ENCODE measurements at places on chromosomes 2 and 18.

DNA sequence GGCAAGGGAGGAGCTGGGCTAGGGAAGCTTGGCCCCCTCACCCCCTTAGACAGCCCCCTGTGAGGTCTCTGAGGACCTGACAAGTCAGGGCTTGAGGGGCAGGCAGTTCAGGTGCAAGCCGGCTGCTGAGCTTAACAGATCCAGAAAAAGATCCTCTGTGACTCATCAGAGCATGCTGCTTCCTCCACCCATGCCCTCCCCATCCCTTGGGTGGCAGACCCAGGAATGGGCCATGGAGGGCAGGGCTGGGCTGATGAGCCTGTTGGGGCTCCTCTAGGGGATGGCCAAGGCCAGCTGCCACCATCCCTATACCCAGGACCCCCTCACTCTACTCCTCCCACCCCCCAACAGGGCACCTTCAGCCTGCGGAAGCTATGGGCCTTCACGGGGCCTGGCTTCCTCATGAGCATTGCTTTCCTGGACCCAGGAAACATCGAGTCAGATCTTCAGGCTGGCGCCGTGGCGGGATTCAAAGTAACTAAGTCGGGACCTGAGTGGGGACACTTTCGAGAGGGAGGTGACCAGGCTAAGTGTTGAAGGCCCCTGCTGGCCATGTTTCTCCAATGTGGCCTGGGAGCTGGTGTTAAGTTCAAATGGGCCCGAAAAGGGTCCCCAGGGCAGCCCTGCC, 1.9 kb downstream of the SLC11A1 start:
- no peak for DNase-seq

DNA sequence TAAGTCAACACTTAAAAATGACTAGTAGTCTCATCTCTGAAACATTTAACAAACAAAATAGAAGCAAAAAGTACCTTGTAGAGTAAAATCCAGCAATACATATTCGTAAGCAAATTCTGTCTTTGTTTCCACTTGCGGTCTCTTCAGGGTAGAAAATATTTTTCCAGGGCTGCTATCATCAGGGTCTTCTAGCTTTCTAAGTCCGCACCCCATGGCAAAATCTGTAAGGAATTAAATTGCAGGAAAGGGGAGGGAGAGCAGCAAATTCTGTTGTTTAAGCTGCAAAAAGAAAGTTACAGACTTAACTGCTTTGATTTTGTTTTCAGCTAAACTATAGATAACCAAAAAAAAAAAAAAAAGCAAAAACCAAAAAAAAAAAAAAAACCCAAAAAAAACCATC, at the start of gene RFTN2:
Gene RFTN2, minus strand, starts transcription at position 342 of the 400 bp plus-strand sequence. Its CDS starts 129 bp downstream, at position 213.
- no peak for DNase-seq

- DNase-seq, result no peak
These were observed 85.6 kb downstream of the DOCK10 start for GRCh38 chr2:224956706-224957105.

- no peak for DNase-seq
These were observed 8.2 kb downstream of the TMEM37 start for GRCh38 chr2:119439574-119440500.

GRCh38 chr2:182301093-182301492, 125.7 kb downstream of the PDE1A start:
- DNase-seq, result no peak

DNA sequence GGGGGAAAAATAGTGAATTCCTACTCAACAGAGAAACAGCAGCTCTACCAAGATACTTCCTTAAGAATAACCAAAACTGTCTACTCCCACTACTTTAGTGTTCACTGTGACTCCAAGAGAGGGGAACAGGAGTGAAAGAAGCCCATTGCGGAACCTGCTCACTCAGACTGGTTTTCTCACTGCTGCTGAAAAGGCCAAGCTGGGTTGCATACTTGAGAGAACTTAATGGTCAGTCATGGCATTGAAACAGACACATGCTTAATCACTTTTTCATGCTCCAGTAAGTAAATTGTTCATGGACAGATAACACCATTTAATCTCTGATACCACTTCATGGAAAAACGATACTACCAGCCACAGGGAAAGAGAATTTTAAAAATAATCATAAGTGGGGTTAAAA, 35.7 kb upstream of the SLC8A1 start:
- DNase-seq, result no peak

- no peak for DNase-seq
These were observed 191.6 kb upstream of the SP5 start for GRCh38 chr2:170523506-170523905.

GRCh38 chr2:221747289-221747972, 175.3 kb upstream of the EPHA4 start:
- no peak for DNase-seq

Data from stimulated activated CD8-positive, alpha-beta memory T cell treated with anti-CD3 and anti-CD28 coated beads, Interleukin-4, amount 100 ng/mL, for 24 hours (primary cell).